Muscle of leg (tissue), 16 donors: ENCODE measurements at places on chromosomes 16 and 17. TPM values are rescaled to one million over a fixed set of nuclear protein-coding genes. Genes with fewer than 3 reads are reported as not detected.

- no peaks in the 10 kb centered on the region for H3K27me3 ChIP-seq
- H3K36me3 ChIP-seq: no peaks in the 10 kb centered on the region
- DNase-seq: peak; percentile 94
- no peak overlapping the region for H3K27ac ChIP-seq
- H3K4me1 ChIP-seq: peaks cover 7% of the 10 kb centered on the region
- H3K4me3 ChIP-seq: no peak overlapping the region
Measured at GRCh38 chr16:7938175-7938574, 605.5 kb downstream of the RBFOX1 start.

- no peak overlapping the region for H3K4me3 ChIP-seq
- H3K27ac ChIP-seq: no peak overlapping the region
- H3K4me1 ChIP-seq: peaks cover 19% of the 10 kb centered on the region
- H3K36me3 ChIP-seq: no peaks in the 10 kb centered on the region
- DNase-seq: peak; percentile 14
- no peaks in the 10 kb centered on the region for H3K27me3 ChIP-seq
Measured at GRCh38 chr16:55077266-55077665, 146.6 kb downstream of the IRX5 start.

DNA sequence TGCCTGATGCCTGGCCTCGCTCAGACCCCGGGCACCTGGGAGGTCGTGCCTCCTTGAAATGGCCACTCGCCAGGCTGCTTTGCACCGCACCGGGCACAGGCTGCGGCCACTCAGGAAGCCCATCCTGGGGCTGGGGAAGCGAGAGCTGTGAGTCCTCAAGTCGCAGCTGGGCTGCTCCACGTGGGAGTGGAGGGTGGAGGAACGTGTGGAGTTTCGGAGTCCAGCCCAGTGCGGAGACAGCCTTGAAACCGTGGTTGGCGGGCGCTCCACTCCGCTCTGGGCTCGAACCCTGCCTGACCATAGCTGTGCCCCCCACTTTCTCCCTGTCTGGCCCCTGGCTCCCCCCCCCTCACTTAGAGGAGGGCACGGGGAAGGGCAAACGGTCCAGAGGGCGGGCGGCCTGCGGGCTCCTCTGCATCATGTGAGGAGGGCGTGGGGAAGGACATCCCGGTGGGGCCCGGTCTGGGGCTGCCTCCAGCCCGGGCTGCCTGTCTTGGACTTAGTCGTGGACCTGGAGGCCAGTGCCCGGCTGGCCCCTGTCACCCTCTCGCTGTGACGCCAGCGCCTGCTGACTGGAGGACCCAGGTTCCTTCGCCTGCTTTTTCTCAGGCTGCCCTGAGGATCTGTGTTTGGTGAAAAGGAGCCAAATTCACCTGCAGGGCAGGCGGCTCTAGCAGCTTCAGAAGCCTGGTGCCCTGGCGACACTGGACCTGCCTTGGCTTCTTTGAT, 2.5 kb downstream of the UBE2I start:
- peak overlapping the region; percentile 80 for H3K4me3 ChIP-seq
- H3K27ac ChIP-seq: peak overlapping the region; percentile 20
- peaks cover 46% of the 10 kb centered on the region for H3K36me3 ChIP-seq
- no peaks in the 10 kb centered on the region for H3K27me3 ChIP-seq
- no peak for DNase-seq

GRCh38 chr17:36469733-36470132, 16.7 kb upstream of the ZNHIT3 start:
- peaks cover 25% of the 10 kb centered on the region for H3K27me3 ChIP-seq
- H3K4me3 ChIP-seq: no peak overlapping the region
- no peaks in the 10 kb centered on the region for H3K36me3 ChIP-seq
- H3K4me1 ChIP-seq: no peaks in the 10 kb centered on the region
- H3K27ac ChIP-seq: no peak overlapping the region

GRCh38 chr16:67517661-67518423, 10.8 kb upstream of the RIPOR1 start:
- H3K36me3 ChIP-seq: no peaks in the 10 kb centered on the region
- no peak overlapping the region for H3K27ac ChIP-seq

GRCh38 chr17:75844530-75845057, 390 bp upstream of the UNC13D start:
- H3K27me3 ChIP-seq: no peaks in the 10 kb centered on the region
- peaks cover 40% of the 10 kb centered on the region for H3K36me3 ChIP-seq
- DNase-seq: no peak

- no peak overlapping the region for H3K4me3 ChIP-seq
- no peaks in the 10 kb centered on the region for H3K36me3 ChIP-seq
- H3K27me3 ChIP-seq: no peaks in the 10 kb centered on the region
- no peaks in the 10 kb centered on the region for H3K4me1 ChIP-seq
Measured at GRCh38 chr17:52120465-52120864, 38.0 kb downstream of the CA10 start.

DNA sequence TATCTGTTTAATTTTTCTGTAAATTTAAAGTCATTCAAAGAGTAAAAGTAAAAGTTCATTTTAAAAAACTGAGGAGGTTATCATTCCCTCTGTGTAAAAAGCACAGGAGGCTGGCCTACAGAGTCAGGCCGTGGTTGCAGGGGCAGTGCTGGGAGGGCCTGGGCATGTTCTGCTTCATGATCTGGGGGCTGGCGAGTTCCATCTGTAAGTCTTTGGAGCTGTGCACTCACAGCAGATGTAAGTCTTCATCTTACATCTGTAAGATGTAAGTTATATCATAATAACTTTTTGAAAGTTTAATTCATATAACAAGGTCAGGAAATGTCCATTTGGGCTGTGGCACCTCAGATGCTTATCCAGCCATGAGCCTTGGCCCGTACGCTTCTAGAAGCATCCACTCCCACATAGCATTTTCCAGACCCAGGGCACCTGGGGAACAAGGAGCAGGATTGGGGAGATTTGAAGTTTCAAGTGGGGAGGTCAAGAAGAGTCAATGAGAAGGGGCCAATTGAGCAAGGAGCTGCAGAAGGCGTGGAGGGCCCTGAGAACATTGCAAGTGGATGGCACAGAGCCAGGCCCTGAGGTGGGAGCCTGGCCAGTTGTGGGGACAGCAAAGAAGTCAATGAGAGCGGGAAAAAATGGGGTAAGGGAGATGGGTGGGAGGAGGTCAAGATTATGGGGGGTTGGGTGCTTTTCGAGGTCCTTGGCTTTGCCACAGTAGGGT, 54.1 kb downstream of the TNFRSF13B start:
- no peaks in the 10 kb centered on the region for H3K27me3 ChIP-seq
- no peak overlapping the region for H3K27ac ChIP-seq
- H3K4me1 ChIP-seq: no peaks in the 10 kb centered on the region
- no peak overlapping the region for H3K4me3 ChIP-seq

- H3K27me3 ChIP-seq: no peaks in the 10 kb centered on the region
- H3K36me3 ChIP-seq: no peaks in the 10 kb centered on the region
- no peak overlapping the region for H3K27ac ChIP-seq
- no peak for DNase-seq
- H3K4me3 ChIP-seq: no peak overlapping the region
Measured at GRCh38 chr16:9900576-9900975, 281.7 kb downstream of the GRIN2A start.

DNA sequence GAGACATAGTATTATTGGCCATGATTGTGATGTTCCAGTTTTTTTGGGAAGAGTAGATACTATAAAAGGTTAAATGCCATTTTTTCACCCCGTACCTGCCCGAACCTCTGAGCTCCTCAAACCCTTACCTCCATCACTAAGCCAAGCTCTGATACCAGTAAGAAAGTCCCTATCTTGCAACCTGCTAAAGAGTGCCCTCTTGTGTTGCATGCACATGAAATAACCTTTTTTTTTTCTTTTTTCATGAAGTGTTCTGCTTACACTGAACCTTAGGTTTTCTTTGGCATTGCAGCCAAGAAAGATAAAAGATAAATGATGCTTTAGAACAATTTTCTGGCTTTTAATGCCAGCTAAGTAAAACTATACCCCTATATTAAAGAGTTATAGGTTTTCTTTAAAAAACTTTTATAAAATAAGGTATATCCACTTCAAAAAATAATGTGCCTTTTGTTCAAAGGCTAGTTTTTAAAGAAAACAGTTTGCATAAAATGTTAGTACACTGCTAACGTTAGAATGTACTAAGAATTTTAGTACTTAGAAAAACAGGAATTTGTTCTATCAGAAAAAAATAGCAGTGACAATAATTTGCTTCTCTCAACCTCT, 295.3 kb upstream of the PMFBP1 start:
- no peak overlapping the region for H3K4me3 ChIP-seq
- no peaks in the 10 kb centered on the region for H3K4me1 ChIP-seq
- DNase-seq: peak; percentile 39
- H3K36me3 ChIP-seq: no peaks in the 10 kb centered on the region
- no peaks in the 10 kb centered on the region for H3K27me3 ChIP-seq

- no peaks in the 10 kb centered on the region for H3K4me1 ChIP-seq
- no peak overlapping the region for H3K4me3 ChIP-seq
- no peaks in the 10 kb centered on the region for H3K27me3 ChIP-seq
- no peak for DNase-seq
- H3K27ac ChIP-seq: no peak overlapping the region
Measured at GRCh38 chr17:7423679-7424078, 1.7 kb upstream of the SPEM2 start.

GRCh38 chr16:79640513-79641360, 40.2 kb upstream of the MAF start:
- H3K27ac ChIP-seq: peak overlapping the region; percentile 43
- DNase-seq: peak; percentile 70
- H3K4me1 ChIP-seq: peaks cover 14% of the 10 kb centered on the region
- H3K36me3 ChIP-seq: no peaks in the 10 kb centered on the region
- no peaks in the 10 kb centered on the region for H3K27me3 ChIP-seq

- peaks cover 64% of the 10 kb centered on the region for H3K27me3 ChIP-seq
- no peaks in the 10 kb centered on the region for H3K36me3 ChIP-seq
- H3K27ac ChIP-seq: no peak overlapping the region
- H3K4me3 ChIP-seq: peak overlapping the region; percentile 10
- peaks cover 47% of the 10 kb centered on the region for H3K4me1 ChIP-seq
- no peak for DNase-seq
Measured at GRCh38 chr17:68195667-68196393, 52.0 kb upstream of the AMZ2 start.

DNA sequence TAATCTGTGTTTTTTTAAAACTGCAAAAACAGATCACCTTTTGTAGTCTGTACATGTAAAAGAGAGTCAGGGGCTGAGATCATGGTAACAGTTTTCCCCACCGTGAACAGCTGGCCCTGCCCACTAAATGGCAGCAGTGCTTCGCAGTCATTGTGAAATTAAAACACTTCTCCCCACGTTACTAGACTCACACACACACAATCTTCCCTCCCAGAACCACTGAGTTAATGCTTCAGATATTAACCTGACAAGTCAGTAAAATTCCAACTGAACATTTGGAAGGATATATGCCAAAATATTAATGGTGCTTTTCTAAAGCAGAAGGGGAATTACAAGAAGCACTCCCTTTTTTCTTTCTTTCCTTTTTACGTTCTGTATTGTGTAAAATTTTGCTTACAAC, 1.2 kb upstream of the CD300LG start:
- H3K36me3 ChIP-seq: no peaks in the 10 kb centered on the region
- no peak for DNase-seq
- peaks cover 14% of the 10 kb centered on the region for H3K4me1 ChIP-seq
- no peak overlapping the region for H3K27ac ChIP-seq
- H3K4me3 ChIP-seq: no peak overlapping the region

DNA sequence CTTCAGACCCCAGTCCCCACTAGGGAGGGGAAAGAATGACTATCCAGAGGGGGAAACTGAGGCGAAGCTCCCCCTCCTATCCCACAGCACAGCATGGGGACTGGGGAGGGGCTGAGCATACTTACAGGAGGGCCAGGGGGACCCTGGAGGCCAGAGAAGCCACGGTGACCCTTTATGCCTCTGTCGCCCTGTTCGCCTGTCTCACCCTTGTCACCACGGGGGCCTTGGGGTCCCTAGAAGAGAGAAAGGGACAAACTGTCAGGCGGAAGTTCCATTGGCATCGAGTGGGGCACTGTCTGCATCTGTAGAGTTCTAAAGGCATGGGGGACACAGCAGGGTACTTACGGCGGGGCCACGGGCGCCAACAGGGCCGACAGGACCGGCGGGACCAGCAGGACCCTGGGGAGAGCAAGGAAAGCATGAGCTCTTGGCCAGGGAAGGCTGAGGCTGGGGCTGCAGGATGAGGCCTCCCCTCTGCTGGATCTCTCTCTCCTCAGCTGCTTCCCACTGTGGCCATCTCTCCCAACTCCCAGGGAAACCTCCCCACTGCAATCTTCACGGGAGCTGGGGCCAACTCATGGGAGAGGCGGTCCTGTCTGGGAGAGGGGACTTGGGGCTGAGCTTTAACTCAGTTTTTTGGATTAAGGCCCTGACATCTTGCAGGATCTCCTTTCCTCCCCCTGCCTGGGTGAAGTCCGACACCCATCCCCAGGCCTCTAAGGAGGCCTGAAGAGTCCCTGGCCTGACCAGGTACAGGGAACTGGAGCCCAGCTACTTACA, 13.5 kb downstream of the COL1A1 start:
- DNase-seq: peak; percentile 94
- H3K27me3 ChIP-seq: no peaks in the 10 kb centered on the region
- peaks cover 68% of the 10 kb centered on the region for H3K36me3 ChIP-seq

- peak overlapping the region; percentile 51 for H3K27ac ChIP-seq
- H3K36me3 ChIP-seq: peaks cover 82% of the 10 kb centered on the region
Measured at GRCh38 chr17:40089077-40089895, 11.1 kb downstream of the NR1D1 start.

GRCh38 chr16:74165566-74166080, 131.0 kb upstream of the PSMD7 start:
- H3K27me3 ChIP-seq: no peaks in the 10 kb centered on the region
- DNase-seq: peak; percentile 63
- no peak overlapping the region for H3K4me3 ChIP-seq
- H3K36me3 ChIP-seq: no peaks in the 10 kb centered on the region
- no peaks in the 10 kb centered on the region for H3K4me1 ChIP-seq

DNA sequence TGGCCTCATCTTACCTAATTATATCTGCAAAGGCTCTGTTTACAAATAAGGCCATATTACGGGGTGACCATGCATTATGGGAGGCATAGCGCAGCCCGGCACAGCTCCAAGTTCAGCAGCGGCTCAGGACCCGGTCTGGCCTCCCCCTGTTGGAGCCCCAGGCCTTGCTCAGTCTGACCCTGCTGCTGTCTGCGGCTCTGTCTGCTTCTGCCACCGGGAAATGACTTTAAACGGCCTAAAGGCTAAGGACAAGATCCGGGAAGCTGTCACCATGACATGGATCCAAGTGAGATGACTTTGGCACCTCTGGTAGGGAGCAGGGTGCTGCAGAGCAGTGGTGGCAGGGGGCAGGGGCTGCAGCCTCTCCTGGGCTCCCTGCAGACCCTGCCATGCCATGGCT, 140.6 kb upstream of the GSE1 start:
- H3K36me3 ChIP-seq: no peaks in the 10 kb centered on the region
- H3K4me3 ChIP-seq: no peak overlapping the region
- H3K4me1 ChIP-seq: peaks cover 69% of the 10 kb centered on the region

- no peaks in the 10 kb centered on the region for H3K36me3 ChIP-seq
- no peaks in the 10 kb centered on the region for H3K27me3 ChIP-seq
- DNase-seq: peak; percentile 79
- peak overlapping the region; percentile 3 for H3K27ac ChIP-seq
- H3K4me1 ChIP-seq: peaks cover 21% of the 10 kb centered on the region
Measured at GRCh38 chr17:37488607-37489196, 989 bp upstream of the DUSP14 start.

DNA sequence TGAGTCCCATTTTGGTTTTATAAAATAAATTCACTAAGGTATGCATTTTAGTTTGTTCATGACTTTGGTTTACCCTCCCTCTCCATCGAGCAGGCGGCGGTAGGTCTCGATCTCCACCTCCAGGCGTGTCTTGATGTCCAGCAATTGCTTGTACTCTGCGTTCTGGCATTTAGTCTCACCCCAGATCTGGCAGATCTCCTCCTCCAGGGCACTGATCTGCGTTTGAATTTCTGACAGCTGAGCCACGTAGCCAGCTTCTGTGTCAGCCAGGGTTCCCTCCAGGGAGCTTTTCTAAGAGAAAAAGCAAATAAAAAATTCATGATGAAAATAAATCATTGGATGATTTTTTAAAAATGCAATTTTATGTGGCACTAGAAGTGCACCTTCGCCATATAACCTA, 4.2 kb downstream of the KRT24 start:
- DNase-seq: peak; percentile 69
- no peaks in the 10 kb centered on the region for H3K36me3 ChIP-seq
- H3K4me1 ChIP-seq: no peaks in the 10 kb centered on the region
- H3K4me3 ChIP-seq: no peak overlapping the region

Gene TPSG1
- 1.5 TPM for polyA plus RNA-seq

Gene KRT39
- polyA plus RNA-seq: 6.2 TPM

Gene ACE
- 12.4 TPM for polyA plus RNA-seq
